ENCODE measurements at places on chromosomes 7 and 10.
A peak's percentile ranks its signal among the peaks of the same experiment; 100 is the strongest.

GRCh38 chr10:69434169-69434568 is 17.1 kb upstream of the TSPAN15 start:
- DNase-seq = no peak

GRCh38 chr7:109890622-109891021 is 1200.3 kb upstream of the LRRN3 start:
- DNase-seq = no peak

DNA sequence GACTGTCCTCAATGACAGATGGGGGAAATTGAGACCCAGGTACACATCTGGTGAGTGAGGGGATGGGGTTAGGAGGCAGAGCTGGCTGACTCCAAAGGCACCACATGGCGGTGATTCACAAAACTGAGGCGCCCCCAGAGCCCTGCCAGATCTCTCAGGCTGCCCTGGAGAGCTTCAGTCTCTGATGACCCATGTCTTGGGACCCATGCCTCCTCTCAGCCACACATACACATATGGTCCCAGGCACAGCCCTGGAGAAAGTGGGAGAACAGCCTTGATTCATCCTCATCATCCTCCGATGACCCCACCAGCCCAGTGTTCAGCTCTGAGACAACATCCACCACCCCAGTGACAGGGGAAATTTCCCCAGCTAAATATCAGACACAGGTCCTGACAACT is 426.0 kb downstream of the RPS24 start:
- DNase-seq = no peak

- no peak for DNase-seq
Observed at GRCh38 chr7:107196834-107197610, 28.2 kb downstream of the HBP1 start.

DNA sequence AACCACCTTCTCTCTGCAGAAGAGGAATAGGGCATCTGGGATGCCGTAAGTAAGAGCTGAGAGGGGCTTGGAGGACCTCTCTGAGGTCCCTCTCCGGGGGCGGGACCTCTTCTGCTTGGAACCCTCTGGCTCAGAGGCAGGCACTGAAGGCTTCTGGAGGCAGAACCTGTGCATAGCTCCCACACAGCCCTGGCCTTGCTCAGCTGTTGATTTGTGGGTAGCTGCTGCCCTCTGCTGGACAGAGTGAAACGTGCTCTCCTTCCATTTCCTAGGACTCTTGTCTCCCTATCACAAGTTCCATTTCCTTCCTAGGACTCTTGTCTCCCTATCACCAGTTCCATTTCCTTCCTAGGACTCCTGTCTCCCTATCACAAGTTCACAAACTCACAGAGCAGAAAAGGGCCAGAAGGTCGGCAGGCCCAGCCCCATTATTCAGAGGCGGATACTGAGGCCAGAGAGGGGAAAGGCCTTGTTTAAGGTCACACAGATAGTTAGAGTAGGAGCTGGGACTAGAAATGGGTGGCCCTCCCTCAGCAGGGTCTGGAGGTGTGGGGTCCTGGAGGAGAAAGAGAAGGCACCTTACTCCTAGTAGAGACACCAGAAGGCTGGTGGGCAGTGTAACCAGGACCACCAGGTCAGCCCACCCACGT is 30.3 kb upstream of the GARS1 start:
- DNase-seq = peak; percentile 83

- no peak for DNase-seq
Observed at GRCh38 chr10:102431452-102432124, 786 bp downstream of the CUEDC2 start.

DNA sequence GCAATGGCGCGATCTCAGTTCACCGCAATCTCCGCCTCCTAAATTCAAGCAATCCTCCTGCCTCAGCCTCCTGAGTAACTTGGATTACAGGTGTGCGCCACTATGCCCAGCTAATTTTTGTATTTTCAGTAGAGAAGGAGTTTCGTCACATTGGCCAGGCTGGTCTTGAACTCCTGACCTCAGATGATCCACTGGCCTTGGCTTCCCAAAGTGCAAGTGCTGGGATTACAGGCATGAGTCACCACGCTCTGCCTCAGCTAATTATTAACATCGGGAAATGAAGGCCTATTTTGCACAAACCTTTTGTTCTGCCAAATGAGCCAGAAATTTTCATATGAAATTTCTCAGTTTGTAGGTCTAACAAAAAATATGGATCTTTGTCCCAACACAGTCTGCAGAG is 106.7 kb upstream of the ODAD2 start:
- no peak for DNase-seq

DNA sequence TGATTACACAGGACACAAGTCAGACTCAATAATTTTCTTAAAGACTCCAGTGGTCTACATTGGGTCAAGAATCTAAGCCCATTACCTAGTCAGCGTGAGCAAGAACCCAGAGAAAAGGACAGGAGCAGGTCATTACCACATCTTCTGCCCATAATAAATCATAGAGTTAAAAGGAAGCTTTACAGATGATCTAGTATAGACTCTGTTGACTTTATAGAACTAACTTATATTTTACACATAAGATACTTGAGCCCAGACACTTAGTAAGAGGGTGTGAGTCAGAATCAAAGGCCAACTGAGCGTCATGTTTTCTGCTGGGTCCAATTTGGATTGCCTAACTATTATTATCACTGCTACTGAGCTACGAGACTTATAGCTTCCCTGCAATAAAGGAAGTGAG is 206.1 kb upstream of the NPSR1 start:
- no peak for DNase-seq

DNA sequence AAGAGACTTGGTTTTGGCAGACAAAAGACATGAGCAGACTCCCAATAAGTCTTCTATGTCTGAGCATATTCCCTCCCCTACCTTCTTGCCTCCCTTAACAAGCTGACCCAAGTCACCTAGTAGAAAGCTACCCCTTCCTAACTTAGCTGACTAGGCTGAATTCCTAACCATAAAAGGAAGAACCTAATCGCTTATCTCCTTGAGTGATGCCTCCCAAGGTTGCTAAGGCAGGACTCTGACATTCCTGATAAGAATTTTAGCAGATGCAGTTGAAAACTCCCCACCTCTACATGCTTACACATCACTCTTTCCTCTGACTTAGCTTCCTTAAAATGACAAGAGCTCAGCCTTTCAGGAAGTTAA is 704.7 kb upstream of the MBL2 start:
- no peak for DNase-seq

- no peak for DNase-seq
Observed at GRCh38 chr10:76358743-76359395, 927.4 kb downstream of the LRMDA start.

GRCh38 chr10:122073508-122073907 is 84.5 kb downstream of the TACC2 start:
- no peak for DNase-seq

DNA sequence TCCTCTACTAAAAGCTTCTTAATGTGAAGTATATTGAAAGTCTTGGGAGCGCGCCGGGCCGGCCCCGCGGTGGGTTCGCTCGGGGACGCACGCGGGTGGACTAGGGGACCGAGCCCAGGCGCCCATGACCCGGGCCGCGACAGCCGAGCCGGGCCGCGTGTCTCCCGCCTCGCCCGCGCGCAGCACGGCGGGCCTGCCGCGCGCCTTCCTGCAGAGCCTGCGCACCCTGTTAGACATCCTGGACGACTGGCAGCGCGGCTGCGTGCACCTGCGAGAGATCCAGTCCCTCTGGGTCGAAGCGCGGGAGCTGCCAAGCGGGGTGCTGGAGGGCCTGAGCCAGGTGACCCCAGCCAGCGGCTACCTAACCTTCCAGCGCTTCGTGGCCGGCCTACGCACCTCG is 25.4 kb upstream of the ZNF735 start:
- no peak for DNase-seq

GRCh38 chr7:92827464-92828120 is 8.8 kb downstream of the CDK6 start:
- DNase-seq = no peak

DNA sequence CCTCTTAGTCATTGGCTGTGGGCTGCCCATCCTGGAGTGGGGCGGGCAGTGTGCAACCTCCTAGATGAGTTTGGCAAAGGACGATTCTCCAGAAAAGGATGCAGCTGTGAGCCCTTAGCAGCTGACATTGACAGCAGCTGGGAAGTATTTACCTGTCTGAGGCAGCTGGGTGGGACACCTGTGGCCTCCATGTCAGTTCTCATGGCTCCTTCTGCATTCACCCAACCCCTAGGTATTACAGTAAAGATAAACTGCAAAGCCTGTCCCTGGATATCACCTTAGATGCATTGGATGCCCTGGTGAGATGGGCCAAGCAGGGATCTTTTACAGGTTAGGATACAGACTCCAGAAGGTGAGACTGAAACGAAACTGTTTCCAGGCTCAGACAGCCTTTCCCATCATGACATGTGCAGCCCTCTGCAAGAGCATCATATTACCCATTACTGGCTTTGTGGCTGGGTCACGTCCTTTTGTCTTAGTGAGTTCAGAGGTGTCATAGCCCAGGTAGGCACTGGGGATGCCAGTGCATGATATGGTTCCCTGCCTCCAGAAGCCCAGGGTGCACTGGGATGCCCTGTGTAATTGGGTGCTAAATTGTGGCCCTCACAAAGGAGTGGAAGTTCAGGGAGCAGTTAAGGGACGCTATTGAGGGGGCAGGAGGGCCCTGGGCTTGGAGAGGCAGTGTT is 28.9 kb downstream of the MINDY4 start:
- DNase-seq = no peak

DNA sequence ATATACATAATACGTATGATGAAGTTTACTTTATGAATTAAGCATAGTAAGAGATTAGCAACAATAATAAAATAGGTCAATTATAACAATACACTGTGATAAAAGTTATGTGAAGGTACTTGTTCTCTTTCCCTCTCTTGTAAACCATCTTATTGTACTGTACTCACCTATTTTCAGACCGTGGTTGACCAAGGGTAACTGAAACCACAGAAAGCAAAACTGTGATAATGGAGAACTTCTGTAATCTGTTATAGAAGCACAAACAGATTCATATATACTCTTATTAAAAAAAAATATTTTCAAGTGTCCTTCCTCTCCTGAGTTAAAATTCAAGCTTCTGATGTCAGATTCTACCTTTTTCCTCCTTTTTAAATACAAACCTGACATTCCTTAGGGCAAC is 1247.8 kb upstream of the SORCS1 start:
- no peak for DNase-seq

DNA sequence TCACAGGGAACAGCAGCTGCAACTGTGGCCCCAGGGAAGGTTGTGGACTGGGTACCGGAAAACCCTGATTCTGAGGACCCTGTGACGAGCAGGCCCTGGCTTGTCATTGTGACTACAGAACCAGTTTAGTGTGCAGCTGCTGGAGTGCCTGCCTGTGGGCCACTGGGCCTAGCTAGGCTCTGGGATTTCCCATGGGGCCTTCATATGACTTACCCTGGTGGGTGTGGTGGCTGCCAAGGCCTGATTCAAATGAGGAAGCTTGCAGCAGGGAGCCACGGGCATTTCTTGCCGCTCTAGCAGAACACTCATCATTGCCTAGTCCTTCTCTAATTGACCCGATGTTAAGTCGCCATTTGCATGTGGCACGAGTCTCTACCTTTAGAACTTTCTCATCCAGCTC is 14.7 kb upstream of the CAMK2G start:
- DNase-seq = peak; percentile 16

GRCh38 chr7:104230606-104231005 is 22.8 kb upstream of the ORC5 start:
- DNase-seq = no peak

DNA sequence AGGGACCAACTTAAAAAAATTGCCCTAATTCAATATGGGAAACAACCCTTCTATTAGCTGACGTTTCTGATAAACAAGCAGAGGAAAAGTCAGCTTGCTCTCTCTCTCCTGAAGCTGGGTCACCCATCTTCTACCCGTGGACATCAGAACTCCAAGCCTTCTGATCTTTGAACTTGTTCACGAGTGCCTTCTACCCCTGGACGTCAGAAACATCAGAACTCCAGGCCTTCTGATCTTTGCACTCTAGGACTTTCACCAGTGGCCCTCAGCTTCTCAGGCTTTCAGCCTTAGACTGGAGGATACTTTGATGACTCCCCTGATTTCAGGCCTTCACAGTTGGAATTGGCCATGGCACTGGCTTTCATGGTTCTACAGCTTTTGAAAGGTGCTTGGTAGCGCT is 41.8 kb downstream of the AKR1C8 start:
- DNase-seq = no peak

- DNase-seq = no peak
Observed at GRCh38 chr10:28778524-28778923, 101.2 kb downstream of the BAMBI start.

DNA sequence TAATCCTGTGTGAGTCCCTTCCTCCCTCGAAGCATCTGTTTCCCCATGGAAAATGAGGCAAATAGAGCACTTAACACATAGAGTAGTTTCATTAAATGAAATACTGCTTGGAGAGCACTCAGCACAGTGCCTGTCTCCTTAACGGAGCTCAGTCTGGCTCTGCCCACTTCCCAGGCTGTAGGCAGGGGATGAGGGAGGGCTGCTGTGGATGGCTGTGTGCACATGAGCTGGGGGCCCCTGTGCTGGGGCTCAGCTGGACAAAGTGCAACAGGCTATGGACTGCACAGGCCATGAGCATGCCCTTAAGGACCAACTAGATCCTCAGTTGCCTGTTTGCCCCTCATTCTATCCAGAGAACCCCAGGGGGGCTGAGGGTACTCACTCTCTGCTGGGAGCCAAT is 14.5 kb downstream of the ZCCHC24 start:
- DNase-seq = no peak

DNA sequence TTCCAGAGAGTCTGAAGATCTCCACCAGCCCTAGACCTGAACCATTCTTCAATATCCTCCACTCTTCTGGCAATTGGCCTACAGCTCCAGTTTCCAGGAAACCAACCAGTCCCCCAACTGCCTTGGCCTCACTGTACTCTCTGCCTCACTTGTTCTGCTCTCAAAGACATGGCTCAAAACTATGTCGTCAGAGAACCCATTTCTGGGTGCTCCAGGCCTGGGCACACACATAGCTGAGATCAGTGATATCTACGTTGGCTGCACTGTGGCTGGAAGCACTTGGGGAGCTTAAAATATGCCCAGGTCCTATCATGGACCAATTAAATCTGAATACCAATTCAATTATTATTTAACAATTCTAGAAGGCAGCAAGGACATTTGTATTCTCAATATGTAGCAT is 93.1 kb downstream of the COBL start:
- no peak for DNase-seq

- no peak for DNase-seq
Observed at GRCh38 chr7:79236352-79237028, 217.0 kb downstream of the MAGI2 start.

GRCh38 chr7:71808115-71808514 is 604.0 kb downstream of the CALN1 start:
- no peak for DNase-seq

DNA sequence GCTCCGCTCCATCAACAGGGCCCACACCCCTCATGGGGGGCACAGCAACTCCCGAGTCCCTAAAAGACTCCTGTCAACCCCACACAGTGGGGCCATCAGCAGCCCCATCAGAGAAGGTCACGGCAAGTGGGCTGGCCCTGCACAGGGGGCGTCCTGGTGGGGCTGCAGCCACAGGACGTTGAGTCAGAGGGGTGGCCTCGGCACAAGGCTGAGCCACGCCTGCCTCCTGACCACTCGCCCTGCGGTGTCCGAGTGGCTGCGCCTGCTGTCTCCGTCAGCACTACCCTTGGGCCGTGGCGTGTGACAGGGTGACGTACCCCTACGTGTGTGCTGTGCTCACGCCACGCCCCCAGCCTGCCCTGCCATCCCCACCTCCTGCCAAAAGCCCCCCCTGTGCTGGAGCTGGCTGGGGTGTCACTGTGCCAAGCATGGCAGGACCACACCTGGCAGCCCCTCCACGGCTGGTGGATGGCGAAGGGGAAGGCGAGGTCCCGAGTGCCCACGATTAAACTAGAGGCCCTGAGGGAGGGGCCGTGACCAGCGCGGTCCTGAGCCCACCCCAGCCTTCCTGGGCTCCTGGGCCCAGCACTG is 26.0 kb upstream of the NKX6-2 start:
- no peak for DNase-seq
